ENCODE measurements at places on chromosomes 7 and 10.

GRCh38 chr10:48492201-48492600 is 112.7 kb downstream of the ARHGAP22 start:
- DNase-seq = no peak

GRCh38 chr7:72492461-72493065 is 80.4 kb upstream of the CALN1 start:
- no peak for DNase-seq

- no peak for DNase-seq
These were observed 31.5 kb downstream of the EPC1 start for GRCh38 chr10:32315424-32315823.

DNA sequence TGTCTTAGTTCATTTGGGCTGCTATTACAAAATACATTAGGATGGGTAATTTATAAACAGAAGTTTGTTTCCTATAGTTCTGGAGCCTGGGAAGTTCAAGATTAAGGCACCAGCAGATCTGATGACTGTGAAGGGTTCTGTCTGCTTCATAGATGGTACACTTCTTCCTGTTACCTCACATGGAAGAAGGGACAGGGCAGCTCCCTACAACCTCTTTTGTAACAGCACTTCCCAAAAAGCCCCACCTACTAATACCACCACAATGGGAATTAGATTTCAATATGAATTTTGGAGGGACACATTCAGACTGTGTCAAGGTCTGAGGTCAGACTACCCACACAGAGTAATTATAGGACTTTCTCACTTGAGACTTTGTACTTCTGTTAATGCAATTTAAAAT is 260.3 kb downstream of the ARHGAP12 start:
- no peak for DNase-seq

DNA sequence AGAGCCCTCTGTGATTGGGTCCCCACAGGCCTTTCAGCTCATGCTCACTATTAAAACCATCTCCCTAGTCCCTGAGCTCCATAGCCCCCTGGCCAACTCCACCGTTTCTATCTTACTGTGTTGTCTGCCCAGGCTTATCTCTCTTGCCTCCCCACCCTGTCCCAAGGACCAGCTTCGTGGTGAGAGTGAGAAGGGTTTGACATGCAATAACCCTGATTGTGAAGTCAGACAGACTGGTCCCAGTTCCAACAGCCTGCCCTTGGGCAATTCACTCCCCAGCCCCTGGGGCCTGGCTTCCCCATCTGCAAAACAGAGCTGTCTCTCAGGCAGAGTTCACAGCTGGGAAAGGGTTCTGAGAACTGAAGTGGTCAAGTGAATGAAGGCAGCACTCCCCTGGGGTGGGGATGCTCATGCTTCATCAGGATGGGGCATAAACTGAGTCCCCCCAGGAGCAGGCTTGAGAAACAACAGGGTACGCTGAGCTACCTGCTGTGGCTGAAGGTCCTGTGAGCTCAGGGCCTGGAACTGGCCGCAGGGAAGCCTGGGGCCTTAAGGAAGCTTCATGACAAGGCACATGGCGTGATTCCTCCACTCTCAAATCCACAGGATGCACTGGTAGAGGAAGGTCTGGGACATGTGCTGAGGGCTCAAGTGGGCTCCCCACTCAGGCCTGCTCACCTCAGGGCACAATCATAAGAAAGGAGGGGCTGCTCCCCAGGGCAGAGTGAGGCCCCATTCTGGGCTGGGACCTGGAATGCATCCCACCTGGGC is 1.8 kb upstream of the PPIF start:
- no peak for DNase-seq

DNA sequence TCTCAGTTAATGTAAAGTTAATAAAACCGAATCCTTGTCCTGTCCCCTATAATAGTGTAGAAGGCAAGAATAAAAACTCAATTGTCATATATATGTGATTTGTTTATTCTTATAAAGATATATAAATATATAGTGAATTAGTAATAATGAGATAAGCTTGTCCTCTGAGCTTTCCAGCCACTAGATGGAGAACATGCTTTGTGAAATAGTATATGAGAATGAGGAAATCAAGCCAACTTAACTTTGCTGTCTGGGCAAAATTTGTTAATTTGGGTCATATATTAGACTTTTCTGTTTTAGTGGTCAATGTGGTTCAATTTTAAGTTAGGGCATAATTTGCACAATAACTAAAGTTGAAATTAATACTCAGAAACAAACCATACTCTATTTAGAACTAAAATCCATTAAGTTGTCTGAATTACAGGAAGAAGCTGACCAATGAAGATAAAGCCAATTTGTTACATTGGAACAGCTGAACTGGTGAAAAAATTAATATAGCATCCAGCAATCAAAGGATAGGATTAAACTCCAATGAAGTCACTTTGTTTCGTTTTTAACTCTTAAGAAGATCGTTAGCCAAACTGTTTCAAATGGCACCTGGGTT is 595.0 kb downstream of the ARL4A start:
- no peak for DNase-seq

- DNase-seq = no peak
These were observed 314.3 kb upstream of the CELF2 start for GRCh38 chr10:10703382-10703781.

GRCh38 chr10:131475803-131476202 is 164.3 kb upstream of the TCERG1L start:
- DNase-seq = no peak

DNA sequence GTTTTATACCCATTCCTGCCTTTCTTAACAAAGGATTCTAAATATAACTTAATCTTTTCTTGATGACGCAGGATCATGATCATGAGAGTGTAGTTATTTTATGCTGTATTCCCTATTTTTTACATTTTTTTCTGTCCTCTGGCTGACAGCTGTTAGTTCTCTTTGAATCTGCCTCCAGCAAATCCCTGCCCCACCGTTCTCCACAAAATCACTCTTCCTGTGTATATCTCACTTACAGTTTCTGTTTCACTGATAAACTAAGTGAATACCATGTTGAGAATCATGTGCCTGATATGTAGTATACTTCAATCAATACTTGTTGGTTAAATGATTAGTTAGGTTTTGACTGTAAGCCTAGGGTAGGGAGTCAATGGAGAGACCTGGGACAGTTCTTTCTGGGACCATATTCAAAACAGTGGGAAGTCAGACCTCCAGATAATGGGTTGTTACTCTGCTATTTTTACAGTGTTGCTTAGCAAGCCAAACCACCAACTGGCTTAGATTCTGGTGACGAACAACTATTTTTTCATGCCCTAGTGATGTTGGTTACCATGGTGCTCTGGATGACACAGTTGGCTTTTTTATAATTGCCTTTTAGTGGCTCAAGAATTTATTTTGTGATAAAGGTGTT is 12.8 kb downstream of the CNNM1 start:
- DNase-seq = peak; percentile 8

DNA sequence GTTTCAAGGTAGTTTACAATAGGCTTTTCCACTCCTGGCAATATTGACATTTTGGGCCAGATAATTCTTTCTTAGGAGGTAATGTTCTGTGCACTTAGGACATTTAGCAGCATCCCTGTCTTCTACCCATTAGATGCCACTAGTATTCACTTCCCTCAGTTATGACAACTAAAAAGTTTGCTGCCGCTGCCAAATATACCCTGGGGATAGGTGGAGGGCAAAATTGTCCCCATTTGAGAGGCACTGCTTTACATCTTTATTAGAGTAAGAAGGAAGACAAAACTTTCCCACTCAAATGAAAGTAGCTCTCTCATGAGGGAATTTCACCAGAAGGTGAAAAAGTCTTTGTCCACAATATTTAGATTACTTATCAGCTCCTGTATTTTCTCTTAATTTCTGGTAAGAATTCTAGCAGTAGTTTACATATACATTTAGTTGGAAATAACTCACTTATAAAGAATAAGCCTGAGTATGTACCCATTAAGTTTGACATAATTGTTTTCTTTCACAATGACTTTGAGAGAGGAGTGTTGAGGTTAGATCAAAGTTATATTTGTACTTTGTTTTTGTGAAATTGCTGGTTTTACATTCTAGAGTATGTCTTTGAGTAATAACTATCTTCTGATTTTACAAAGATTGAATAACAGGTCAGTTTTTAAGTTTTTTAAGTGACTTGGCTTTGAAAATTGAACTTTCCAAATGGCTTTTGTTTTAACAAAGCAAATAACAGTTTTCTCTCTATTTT is 46.0 kb downstream of the HELLS start:
- no peak for DNase-seq

- DNase-seq = peak; percentile 86
These were observed 270.8 kb upstream of the FZD8 start for GRCh38 chr10:35912615-35913569.

GRCh38 chr7:92815412-92815811 is 21.0 kb downstream of the CDK6 start:
- DNase-seq = no peak

DNA sequence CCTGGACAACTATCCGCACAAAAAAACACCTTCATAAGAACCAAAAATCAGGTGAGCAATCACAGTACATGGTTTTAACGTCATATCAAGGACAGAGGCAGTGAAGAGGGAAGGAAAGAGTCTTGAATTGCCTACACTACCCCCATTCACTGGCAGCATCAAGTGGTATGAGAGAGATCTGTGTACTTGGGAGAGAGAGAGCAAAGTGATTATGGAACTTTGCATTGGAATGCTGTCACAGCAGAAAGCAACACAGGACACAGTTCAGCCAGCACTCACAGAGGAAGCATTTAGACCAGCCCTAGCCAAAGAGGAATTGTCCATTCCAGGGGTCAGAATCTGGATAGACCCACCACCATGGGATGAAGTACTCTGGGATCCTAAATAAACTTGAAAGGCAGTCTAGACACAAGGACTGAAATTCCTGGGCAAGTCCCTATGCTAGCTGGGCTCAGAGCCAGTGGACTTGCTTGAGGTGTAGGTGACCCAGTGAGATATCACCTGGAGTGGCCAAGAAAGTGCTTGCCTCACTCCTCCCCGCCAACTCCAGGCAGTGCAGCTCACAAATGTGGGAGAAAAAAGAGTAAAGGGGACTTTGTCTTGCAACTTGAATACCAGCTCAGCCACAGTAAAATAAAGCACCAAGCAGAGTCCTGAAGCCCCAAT is 30.5 kb upstream of the SFTPD start:
- no peak for DNase-seq

- DNase-seq = peak; percentile 87
These were observed 1.0 kb downstream of the CHST15 start for GRCh38 chr10:124092250-124092859.

- DNase-seq = peak; percentile 82
These were observed 216.8 kb downstream of the TCERG1L start for GRCh38 chr10:131094527-131095312.

DNA sequence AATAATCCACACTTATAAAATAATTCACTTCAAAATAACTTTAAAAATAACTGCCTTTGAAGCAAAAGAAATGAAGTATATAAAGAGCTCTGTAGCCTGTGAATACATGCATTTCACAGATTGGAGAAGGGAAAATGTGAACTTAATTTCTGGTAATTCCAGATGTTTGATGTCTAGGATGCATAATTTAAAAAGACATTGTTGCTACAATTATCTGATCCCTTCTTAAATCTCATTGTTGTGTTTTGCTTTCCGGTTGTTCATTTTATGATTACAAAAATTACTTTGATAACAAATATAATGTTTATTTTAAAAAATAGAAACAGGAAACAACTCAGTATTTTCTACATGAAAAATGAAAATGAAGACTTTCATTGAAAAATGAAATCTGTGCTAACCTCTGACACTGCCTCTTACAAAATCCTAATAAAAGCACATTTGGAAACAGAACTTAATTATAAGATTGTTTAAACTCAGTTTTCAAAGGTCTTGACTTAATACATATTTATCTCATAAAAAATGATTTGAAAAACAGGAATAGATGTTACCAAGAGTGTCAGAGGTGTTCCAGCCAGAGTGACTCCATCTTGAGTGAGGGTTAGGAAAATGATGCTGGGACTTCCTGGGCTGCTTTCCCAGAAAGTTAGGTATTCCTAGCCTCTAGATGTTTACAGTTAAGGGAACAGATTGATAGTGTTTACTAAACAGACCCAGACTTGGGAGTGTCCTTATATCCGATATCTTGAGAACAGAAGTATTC is 516.6 kb upstream of the SEMA3D start:
- no peak for DNase-seq

- no peak for DNase-seq
These were observed 71.2 kb downstream of the WNT2 start for GRCh38 chr7:117251687-117252086.

DNA sequence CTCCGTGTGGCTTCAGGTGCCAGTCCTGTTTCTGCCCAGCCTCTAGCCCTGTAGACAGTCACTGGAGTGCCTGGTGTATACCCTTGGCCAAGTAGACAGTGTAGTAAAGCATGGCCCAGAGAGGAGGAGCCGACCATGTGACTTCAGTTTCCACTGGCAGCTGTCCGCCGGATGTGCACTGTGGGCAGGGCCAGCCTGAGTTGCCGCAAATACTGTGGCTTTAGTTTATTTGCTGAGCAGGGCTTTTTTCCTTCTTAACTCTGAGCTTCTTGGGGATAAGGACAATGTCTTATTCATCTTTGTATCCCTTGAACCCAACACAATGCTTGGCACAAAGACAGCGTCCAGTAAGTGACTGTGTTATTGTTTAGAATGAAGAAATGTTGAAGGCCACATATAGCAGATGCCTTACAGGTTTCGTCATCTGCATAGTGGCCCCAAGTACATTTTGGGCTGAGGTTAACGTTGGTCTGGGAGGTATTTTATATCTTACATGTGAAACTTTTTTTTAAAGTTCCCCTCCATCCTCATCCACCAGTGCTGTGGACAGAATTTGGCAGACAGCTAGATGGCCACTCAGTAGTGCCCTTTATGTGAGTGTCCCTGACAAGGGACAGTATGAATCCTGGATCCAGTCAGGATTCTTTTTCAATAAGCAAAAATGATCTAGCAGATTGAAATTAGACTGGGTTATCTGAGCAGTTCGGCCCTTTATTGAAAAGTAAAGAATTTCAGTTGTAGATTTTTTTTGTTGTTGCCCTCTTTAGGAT is 40.6 kb downstream of the CYP17A1 start:
- DNase-seq = no peak

DNA sequence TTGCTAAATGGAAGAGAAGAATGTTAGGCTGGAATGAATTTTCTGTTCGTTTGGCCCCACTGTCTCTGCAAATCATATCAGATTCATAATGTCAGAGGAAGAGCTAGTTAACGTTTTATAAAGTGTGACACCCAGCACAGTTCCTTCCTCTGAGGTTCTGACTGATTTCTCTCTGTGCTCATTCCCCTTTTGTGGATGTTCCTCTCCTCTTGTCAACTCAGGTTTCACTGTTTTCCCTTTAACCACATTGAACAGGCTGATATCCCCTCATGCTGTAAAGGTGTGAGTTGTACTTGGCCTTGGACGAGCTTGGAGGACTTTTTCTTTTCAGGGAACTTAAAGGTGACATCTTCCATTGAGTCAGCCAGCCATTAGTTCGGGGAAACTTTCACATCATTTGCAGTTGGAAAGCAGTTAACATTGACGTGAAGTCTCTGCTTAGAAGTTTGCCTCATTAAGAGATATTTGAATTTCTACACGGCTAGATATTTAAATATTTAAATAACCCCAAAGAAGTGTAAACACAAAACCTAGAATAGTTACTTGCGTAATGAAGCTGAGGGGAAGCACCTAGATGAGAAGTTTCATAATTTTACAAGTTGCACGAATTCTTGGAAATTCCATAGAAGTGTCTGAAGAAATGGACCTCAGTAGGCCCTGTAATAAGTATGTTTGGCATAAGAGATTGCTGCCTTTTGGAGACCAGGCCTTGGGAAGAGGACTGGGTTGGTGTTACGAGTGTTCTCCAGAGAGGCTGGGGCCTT is 101.5 kb upstream of the EGR2 start:
- no peak for DNase-seq

- DNase-seq = no peak
These were observed 227.8 kb upstream of the BMPER start for GRCh38 chr7:33677556-33677955.

Data from mammary epithelial cell (primary cell).